ENCODE measurements at places on chromosomes 6 and 20. TPM values are rescaled to one million over a fixed set of nuclear protein-coding genes. Genes with fewer than 3 reads are reported as not detected.

DNA sequence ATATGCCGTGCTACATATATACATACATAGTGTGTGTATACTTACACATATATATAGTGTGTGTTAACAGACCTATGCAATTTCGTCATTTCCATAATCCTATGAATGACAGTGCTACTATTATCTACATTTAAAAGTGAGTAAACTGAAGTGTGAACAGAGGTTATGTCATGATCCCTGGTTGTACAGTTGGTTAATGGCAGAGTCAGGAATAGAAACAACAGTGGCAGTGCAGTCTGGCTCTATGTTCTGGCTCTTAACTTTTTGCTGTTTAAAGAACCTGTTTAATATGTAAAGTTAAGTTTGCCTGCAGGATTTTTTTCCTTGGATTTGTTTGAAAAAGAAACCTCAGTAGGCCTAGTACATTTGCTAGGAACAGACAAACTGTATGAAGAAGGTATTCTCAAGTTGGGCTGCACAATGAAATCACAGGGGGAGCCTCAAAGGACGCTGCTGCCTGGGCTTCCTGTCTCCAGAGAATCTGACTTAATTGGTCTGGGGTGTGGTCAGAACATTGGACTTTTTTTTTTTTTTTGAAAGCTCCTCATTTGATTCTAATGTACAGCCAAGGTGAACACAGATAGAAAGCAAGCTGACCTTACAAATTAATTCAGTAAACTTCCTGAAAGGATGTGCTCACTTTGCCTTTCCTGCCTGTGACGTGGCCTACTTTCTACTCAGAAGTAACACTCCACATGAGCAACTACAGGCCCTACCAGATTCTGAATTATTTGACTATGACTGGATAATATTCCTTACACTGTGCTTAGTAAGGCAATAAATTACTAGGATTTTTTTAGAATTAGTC, 29.4 kb downstream of the PLCB1 start:
- no peak for DNase-seq

GRCh38 chr6:151723152-151723551, 84.3 kb upstream of the ESR1 start:
- DNase-seq, result no peak

Gene CFAP206
- total RNA-seq, result 0.19 TPM

DNA sequence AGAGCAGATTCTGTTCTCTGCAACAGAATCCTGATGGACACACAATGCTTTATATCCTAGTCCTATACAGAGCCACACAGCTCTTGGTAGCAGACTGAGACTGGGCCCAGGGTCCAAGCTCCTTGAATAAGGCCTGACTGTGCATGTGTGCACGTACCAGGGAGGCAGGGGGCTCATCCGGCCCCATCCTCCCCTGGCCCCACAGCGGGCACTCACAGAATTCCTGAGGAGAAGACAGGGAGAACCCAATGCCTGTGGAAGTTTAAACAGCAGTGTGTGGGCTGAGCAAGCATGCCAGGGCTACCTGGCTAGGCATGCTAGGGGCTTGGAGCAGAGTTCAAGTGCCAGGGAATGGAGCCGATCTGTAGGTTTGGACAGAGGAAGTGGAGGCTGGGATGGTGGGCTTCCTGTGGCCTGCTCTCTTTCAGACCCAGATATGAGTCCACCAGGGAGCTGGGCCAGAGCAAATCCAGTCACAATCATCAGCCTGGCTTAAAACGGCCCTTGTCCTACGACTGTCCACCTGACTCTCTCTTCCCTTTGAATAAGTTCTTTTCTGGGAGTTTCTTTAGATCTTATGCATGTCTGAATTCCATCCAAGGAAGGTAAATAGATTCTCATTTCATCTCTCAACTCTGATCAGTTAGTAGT, 74.0 kb downstream of the MRPL14 start:
- DNase-seq, result no peak
